ENCODE measurements at places on chromosomes 13 and 19.
A peak's percentile ranks its signal among the peaks of the same experiment; 100 is the strongest.

DNA sequence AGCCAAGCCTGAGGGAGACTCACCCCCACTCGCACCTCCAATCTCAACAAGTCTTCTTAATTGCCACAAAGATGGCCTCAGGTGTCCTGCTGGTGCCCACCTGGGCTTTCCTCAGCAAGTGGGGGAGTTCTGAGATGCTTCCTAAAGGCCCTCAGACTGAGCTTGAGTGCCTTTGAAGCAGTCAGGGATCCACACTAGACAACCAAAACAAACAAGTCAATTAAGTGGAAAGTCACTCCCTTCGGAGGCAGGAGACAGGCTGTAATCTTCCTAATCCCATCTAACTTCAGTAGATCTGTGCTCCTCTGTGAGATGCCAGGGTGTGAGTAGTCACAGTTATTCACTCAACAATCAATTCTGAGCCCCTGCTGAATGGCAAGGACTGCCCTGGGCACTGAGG, 68.3 kb upstream of the SERP2 start:
- no peak for DNase-seq

DNA sequence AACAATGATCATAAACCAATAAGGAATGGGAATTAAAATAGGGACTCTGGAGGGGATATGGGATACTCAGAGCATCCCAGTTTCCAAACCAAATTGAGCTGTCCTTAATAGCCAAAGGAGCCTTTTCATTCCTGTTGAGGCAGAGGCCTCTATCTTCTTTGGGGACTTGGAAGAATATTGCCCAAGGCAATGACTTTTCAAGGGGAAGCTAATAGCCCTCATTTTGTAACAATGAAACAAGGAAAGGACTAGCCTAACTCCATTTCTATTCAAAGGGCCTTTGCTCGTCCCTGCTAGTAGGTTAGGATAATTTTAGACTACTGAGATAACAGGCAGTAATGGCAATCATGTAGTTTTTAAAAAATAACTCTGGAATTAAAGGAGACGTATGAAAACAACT, 789.8 kb upstream of the SLITRK5 start:
- DNase-seq = no peak

DNA sequence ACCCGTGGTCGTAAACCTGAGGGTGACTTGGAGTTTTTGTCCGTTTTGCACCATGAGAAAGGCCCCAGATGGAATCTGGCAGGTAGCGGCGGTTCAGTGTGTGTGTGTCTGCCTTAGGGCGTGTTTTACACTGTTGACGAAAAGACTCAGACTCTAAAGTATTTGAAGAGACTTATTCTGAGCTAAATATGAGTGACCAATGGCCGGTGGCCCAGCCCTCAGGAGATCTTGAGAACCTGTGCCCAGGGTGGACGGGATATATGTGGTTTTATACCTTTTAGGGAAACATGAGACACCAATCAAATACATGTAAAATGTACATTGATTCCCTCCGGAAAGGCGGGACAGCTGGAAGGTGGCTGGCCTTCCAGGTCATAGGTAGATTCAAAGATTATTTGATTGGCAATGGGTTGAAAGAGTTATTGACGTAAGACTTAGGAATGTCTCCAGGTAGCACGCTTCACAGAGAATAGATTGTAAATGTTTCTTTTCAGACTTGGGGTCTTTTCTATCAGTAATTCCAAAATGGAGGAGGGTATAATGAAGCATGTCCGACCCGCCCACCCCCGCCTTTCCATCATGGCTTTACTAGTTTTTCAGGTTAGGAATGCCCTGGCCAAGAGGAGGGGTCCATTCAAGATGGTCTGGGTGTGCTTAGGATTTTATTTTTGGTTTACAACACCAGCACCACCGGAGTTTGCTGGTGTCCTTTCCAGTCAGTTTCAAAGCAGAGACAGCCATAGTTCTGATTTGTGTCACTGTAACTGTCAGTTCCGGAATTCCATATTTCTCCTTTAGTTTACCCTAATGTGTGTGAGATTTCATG, 1.0 kb upstream of the ZNF529 start:
- no peak for DNase-seq

GRCh38 chr19:45569619-45570421, 14.8 kb downstream of the OPA3 start:
- peak; percentile 57 for DNase-seq

GRCh38 chr19:38263689-38264485, 486 bp upstream of the SPINT2 start:
- DNase-seq = peak; percentile 96

DNA sequence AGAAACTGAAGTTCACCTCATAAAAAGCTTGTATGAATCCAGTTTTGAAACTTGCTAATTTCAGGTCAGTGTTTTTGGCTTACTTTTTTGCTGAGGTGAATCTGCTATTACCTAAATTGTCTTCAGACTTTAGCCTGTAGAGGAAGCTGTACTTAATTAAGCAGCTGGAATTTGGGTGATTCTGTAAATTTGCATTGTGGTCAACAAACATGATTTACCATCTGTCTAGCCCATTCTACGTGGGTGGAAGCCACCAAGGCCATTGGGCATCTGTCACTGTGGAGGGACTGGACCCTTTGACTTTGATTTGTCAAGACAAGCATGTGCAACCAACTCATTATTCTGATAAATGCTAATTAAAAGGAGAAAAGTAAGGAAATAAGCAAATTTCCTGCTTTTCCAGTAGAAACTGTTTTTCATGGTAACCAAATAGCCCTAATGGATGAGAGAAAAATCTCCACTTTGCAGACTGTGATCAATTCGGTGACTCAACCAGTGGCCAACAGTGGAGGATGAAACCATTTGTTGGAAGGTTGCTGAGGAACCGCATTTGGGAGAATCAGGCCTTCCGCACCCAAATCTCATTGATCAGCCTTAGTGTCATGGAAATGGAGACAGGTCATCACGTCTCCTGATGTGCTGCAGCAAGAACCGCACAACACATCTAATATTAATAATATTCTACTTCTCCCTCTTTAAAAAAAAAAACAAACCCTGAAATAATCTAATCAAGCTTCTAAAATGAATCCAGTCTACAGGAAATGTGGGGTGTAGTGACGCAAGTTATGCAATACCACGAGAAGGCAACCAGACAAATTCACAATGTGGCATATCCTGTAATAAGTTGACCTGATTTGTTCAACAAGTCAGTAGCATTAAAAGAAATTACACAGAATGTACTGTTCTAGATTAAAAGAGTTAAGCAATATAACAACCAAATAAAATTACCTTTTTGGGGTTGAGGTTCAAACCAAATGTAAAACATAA, 54.3 kb downstream of the GARRE1 start:
- DNase-seq = no peak

- DNase-seq = no peak
Measured at GRCh38 chr13:74710006-74710405, 575.8 kb upstream of the KLF12 start.

DNA sequence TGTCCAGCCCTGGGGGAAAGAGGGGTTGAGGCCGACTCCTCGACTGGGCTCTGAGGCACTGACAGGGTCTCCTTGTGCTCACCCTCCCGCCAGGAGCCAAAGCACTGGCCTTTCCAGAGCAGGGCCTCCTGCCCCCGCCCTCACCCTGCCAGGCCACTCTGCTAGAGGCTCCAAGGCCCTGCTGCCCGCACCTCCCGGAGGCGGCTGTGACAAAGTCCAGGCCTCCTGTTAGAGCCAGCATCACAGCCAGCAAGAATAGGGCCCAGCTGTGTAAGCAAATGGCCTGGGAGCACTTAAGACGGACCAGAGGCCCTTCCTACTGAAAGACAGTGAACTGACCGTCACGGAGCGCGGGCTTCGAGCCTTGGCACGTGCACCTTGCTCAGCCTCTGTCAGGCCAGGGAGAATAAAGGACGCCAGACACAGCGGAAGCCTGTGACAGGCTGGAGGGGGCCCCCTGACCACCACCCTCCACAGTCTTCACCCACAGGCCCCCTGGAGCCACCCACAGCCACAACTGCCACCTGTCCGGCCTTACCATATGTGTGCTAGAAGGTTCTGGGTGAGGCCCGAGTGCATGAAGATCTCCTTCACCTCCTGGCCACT, 50.9 kb downstream of the EPS15L1 start:
- no peak for DNase-seq

DNA sequence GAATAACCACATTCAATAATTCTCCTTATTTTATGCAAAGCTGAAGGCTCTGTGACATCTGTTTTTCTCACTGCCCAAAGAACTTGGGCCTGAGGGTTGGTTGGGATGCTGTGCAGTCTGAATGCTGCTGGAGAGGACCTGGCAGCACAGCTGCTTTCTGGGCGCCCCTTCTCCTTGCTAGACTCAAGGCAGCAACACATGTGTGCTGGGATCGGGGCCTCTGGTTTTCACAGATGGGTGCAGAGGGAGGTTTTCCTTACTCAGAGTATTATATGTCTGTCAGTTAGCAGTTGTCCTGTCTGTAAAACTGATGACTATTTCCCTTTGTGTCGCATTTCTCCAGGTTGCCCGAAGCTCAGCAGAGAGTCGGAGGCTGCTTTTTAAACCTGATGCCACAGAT, 53.2 kb upstream of the TEX29 start:
- DNase-seq = no peak

DNA sequence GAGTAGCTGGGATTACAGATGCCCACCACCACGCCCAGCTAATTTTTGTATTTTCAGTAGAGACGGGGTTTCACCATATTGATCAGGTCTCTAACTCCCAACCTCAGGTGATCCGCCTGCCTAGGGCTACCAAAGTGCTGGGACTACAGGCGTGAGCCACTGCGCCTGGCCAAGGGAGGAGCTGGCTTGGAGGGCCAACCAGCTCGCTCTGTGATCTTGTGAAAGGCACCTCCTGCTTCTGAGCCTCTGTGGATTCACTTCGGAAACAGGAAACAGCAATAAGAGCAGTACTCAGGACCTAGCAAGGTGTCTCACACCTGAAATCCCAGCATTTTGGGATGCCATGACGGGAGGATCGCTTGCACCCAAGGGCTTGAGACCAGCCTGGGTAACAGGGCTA, 2.0 kb upstream of the ELL start:
- DNase-seq = no peak

GRCh38 chr19:51025809-51026553, 435 bp downstream of the KLK11 start:
- DNase-seq = no peak

GRCh38 chr13:92038905-92039304, 640.5 kb downstream of the GPC5 start:
- no peak for DNase-seq

DNA sequence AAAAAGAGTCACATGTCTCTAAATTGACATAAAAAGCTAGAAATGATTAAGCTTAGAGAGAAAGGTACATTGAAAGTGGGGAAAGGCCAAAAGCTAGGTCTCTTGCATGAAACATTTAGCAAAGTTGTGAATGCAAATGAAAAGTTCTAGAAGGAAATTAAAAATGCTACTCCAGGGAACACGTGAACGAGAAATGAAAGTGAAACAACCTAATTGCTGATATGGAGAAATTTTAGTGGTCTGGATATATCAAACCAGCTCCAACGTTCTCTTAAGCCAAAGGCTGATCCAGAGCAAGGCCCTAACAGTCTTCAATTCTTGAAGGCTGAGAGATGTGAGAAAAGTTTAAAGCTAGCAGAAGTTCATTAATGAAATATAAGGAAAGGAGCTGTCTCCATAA, 419.8 kb downstream of the SLITRK6 start:
- no peak for DNase-seq

GRCh38 chr19:4362831-4363545, 19.6 kb downstream of the MPND start:
- no peak for DNase-seq

DNA sequence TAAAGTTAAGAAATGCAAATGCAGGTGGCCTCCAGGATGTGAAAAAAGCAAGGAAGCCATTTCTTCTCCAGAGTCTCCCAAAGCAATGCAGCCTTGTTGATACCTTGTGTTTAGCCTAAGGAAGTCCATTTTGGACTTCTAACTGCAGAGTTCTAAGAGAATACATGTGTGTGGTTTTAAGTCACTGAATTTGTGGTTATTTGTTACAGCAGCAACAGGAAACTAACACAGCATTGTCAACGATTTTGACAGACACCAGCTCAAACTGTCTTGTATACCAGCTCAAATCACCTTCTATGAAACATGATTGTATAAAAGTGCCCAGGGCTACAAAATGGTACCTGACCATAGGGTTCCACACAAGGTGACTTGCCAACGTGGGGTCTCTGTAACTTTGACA, 151.4 kb downstream of the NALCN start:
- DNase-seq = no peak

GRCh38 chr19:480016-480855, 16.1 kb upstream of the MADCAM1 start:
- DNase-seq = no peak

- DNase-seq = no peak
Measured at GRCh38 chr13:77729502-77730221, 32.2 kb downstream of the SLAIN1 start.

DNA sequence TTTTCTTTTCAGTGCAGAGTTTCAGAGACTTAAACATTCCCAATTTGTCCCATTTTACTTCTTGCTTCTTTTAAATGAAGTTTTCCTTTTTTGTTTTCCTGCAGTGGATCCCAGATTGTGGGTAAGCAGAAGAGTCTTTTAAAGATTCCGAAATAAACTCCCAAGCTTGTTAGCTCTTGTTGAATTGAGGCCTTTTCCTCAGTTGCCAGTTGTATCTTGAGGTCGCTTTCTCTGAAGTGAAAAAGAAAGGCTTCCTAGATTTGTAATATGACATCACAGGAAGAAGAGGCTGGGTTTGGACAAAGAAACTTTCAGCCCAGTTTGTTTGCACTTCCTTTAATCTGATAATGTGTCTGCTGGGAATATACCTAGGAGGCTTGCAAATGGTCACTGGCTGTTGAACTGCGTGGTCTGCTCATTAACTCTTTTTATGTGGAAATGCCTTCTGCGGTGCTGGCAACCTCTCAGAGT, at the start of gene LPAR6:
TSS of gene LPAR6 (minus strand) at position 233 of the 471 bp plus-strand sequence. CDS start 690 bp downstream, outside the sequence.
- peak; percentile 57 for DNase-seq

GRCh38 chr19:12666265-12667048, at the start of the genes MAN2B1 and WDR83:
Gene MAN2B1, minus strand, starts transcription at chr19:12666742. Its CDS starts 41 bp downstream, at chr19:12666701.
Gene WDR83, plus strand, starts transcription at chr19:12666807. Its CDS starts 2,984 bp downstream, at chr19:12669791.
- peak; percentile 78 for DNase-seq

DNA sequence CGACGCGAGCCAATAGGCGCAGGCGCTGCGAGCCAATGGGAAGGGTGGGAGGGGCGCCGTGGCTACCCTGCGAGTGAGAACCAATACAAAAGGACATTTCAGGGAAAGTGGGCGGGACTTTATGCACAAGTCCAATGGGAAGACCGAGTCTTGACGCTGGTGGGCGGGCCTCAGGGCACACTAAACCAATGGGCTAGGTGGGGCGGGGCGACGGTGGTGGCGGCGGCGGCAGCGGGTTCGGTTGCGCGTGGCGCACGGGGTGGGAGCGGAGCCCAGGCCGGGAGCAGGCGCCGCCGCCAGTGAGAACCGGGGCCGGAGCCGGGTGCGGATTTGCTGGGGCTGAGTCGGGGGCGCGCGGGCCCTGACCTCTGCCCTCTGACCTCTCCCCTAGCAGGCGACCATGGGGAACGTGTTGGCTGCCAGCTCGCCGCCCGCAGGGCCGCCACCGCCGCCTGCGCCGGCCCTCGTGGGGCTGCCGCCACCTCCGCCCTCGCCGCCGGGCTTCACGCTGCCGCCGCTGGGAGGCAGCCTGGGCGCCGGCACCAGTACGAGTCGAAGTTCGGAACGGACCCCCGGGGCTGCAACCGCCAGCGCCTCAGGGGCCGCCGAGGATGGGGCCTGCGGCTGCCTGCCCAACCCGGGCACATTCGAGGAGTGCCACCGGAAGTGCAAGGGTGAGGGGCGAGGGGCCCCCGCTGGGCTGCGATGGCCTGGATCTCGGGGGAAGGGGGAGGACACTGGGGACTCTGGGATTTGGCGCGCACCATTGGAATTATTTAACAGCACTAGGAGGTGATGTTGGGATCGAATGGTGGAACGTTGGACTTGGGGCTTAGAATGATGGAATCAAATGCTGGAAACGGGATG, at the start of gene TOMM40:
TSS of gene TOMM40 (plus strand) at position 239 of the 867 bp plus-strand sequence. CDS start at position 401, 162 bp downstream.
- DNase-seq = no peak

Measured in LoVo (cell line).